Aorta (tissue), 5 donors: ENCODE measurements at places on chromosomes 4 and X. TPM values are rescaled to one million over a fixed set of nuclear protein-coding genes. Genes with fewer than 3 reads are reported as not detected.
A peak's percentile ranks its signal among the peaks of the same experiment; 100 is the strongest.

DNA sequence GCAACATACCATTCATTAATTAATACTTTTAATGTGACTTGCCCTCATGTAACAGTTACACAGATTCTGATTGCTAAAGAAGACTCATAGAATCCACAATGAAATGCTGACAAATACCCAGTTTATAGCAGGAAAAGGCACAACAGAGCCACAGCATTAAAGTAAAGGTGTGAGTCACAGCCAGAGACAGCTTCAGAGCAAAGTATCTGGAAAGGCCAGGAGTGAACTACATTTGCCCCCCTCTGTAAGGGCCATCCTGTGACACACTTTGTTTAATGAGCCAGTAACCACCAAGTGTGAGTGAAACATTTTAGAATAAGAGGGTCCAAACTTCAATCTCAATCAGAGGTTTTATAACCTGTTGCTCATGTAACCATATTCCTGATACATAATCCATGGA is 133.8 kb upstream of the TACR3 start:
- no peak for DNase-seq
- no peaks in the 10 kb centered on the region for H3K4me1 ChIP-seq
- no peaks in the 10 kb centered on the region for H3K36me3 ChIP-seq

- no peaks in the 10 kb centered on the region for H3K27me3 ChIP-seq
- H3K36me3 ChIP-seq: no peaks in the 10 kb centered on the region
- H3K4me1 ChIP-seq: no peaks in the 10 kb centered on the region
- H3K27ac ChIP-seq: no peak overlapping the region
- DNase-seq: no peak
- H3K4me3 ChIP-seq: no peak overlapping the region
Observed at GRCh38 chr4:167555338-167556022, 321.2 kb upstream of the SPOCK3 start.

DNA sequence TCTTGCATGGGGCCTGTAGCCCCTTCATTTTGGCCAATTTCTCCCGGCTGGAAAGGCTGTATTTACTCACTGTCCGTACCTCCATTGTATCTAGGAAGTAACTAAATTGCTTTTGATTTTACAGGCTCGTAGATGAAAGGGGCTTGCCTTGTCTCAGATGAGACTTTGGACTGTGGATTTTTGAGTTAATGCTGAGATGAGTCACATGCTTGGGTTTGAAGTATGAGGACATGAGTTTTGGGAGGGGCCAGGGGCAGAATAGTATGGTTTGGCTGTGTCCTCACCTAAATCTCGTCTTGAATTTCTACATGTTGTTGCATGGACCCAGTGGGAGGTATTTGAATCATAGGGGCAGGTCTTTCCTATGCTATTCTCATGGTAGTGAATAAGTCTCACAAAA is 407.6 kb upstream of the NDST3 start:
- no peak overlapping the region for H3K4me3 ChIP-seq
- no peaks in the 10 kb centered on the region for H3K4me1 ChIP-seq
- no peak overlapping the region for H3K27ac ChIP-seq
- H3K36me3 ChIP-seq: no peaks in the 10 kb centered on the region
- H3K27me3 ChIP-seq: no peaks in the 10 kb centered on the region
- no peak for DNase-seq

TRMT2B gene
- 6.3 TPM for polyA plus RNA-seq

- no peak for DNase-seq
- no peaks in the 10 kb centered on the region for H3K27me3 ChIP-seq
- H3K27ac ChIP-seq: no peak overlapping the region
- H3K36me3 ChIP-seq: no peaks in the 10 kb centered on the region
Observed at GRCh38 chr4:159220353-159220752, 117.5 kb downstream of the RAPGEF2 start.

CT45A3 gene
- not detected for polyA plus RNA-seq

- H3K36me3 ChIP-seq: no peaks in the 10 kb centered on the region
- no peaks in the 10 kb centered on the region for H3K4me1 ChIP-seq
- H3K27me3 ChIP-seq: no peaks in the 10 kb centered on the region
- no peak for DNase-seq
- H3K27ac ChIP-seq: no peak overlapping the region
Observed at GRCh38 chr4:26542991-26543390, 40.9 kb upstream of the TBC1D19 start.

DNA sequence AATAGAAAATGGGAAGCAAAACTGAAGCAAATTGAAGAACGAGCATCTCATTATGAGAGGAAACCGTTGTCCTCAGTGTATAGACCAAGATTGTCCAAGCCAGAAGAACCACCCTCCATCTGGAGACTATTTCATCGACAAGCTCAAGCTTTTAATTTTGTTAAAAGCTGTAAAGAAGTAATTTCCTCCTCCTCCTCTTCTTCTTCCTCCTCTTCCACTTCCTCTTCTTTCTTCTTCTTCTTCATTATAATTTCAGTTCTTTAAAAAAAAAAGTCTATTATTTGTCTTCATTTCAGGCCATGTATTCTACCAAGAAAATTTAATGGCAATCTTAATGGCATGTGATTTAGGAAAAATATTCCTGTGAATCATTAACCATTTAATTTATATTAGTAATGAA is 7.6 kb downstream of the PRIMPOL start:
- H3K4me1 ChIP-seq: no peaks in the 10 kb centered on the region
- H3K27ac ChIP-seq: no peak overlapping the region
- DNase-seq: no peak
- no peaks in the 10 kb centered on the region for H3K27me3 ChIP-seq

DNA sequence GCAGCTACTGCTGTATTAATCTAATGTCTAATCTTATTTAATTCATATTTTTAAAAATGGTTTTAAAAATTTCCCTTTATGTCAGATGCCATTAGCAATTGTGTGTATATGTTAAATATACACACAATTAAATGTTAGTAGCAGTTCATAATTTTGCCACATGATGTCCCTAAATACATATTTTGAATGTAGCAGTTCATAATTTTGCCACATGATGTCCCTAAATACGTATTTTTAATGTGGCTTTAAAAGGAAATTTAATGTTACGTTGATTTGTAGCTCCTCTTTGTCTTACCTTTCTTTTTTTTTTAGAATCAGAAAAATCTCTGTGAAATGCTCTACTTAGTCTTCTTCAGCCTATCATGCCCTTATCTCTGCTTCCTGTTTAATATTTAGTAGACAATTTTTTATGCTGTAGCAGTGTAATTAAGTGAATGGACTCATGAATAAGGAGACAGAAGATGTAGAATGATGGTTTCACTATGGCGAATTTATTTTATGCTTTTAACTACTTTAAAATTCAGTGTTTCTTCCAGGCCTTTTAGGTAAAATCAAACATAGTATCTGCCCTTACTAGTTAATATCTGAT is 26.1 kb downstream of the RBM46 start:
- DNase-seq: no peak
- no peak overlapping the region for H3K4me3 ChIP-seq
- H3K27ac ChIP-seq: no peak overlapping the region
- H3K4me1 ChIP-seq: no peaks in the 10 kb centered on the region
- H3K36me3 ChIP-seq: no peaks in the 10 kb centered on the region
- no peaks in the 10 kb centered on the region for H3K27me3 ChIP-seq

KIT gene
- polyA plus RNA-seq: 0.56 TPM

WDFY3 gene
- polyA plus RNA-seq: 12.0 TPM

GRCh38 chr4:110626532-110627153 is 3.8 kb upstream of the PITX2 start:
- no peak overlapping the region for H3K4me3 ChIP-seq
- H3K36me3 ChIP-seq: no peaks in the 10 kb centered on the region
- no peaks in the 10 kb centered on the region for H3K4me1 ChIP-seq
- H3K27ac ChIP-seq: no peak overlapping the region
- peak; percentile 48 for DNase-seq
- no peaks in the 10 kb centered on the region for H3K27me3 ChIP-seq

DNA sequence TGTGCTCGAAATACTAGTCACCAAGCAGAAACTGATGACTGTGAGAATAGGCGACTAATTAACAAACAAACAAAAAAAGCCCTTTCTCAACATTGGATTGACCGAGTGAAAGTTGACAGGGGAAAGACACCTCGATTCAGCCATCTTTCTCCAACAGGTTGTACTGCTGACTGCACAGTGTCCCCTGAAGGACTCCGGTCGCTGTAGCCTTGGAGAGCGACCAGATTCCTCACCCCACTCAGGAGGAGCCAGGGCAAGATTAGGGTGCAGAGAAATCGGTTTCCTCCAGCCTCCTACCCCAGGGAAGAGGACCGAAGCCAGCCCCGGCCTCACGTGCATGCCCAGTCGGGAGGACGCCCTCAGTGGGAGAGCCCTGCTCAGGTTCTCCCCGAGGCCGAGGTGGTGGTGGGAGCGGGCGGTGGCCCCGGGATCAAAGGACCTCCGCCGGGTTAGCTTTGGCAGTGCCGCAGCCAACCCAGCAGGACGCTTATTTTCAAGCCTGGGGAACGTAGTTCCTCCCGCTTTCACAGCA is 1.1 kb upstream of the RAP1GDS1 start:
- peak overlapping the region; percentile 56 for H3K27ac ChIP-seq
- no peaks in the 10 kb centered on the region for H3K36me3 ChIP-seq
- no peaks in the 10 kb centered on the region for H3K4me1 ChIP-seq
- DNase-seq: peak; percentile 81

GRCh38 chrX:31179203-31179602 is 107.4 kb upstream of the FTHL17 start:
- H3K36me3 ChIP-seq: no peaks in the 10 kb centered on the region
- no peaks in the 10 kb centered on the region for H3K27me3 ChIP-seq
- no peak overlapping the region for H3K4me3 ChIP-seq

RPA4 gene
- polyA plus RNA-seq: 0.23 TPM

GRCh38 chrX:119686087-119686691 is 6.8 kb downstream of the SEPTIN6 start:
- no peak overlapping the region for H3K27ac ChIP-seq
- no peaks in the 10 kb centered on the region for H3K27me3 ChIP-seq
- no peaks in the 10 kb centered on the region for H3K4me1 ChIP-seq
- DNase-seq: no peak

DNA sequence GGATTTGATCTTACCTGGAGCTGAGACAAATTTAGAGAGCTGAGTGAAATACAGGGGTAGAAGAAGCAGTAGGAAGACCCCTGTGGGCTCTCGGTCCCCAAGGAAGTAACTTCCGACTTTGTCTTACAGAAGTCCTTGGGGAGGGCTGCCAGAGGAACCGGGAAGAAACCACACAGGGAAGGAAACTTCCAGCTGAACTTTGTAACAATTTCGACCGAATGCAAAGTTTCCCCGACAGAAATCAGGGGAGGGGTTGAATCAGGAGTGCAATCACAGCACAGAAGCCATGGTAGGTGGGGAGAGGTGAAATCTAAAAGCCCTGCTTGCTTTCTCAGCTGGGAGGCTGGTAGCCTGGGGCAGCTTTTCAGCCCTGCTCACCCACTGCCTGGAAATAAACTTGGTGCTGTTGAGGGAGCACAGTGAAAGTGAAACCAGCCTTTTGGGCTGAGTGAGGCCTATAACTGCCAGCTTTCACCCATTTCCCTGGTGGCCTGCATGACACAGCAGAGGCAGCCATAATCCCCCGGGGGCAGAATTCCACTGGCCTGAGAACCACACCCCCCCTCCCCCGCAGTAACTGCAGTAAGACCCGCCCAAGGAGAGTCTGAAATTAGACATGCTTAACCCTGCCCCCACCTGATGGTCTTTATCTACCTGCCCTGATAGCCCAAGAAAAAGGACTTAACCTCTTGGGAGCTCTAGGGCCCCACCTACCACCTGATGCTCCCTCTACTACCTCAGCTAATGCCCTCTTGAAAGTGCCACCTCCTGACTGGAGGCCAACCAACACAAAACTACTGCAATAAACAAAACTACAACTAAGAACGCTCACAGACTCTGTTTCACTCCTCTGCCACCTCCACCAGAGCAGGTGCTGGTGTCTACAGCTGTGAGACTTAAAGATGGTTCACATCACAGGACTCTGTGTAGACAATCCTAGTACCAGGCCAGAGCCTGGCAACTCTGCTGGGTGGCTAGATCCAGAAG is 248.2 kb downstream of the PARM1 start:
- H3K4me3 ChIP-seq: no peak overlapping the region
- DNase-seq: peak; percentile 47
- H3K36me3 ChIP-seq: no peaks in the 10 kb centered on the region
- H3K4me1 ChIP-seq: no peaks in the 10 kb centered on the region
- H3K27me3 ChIP-seq: no peaks in the 10 kb centered on the region

- no peaks in the 10 kb centered on the region for H3K36me3 ChIP-seq
- peak overlapping the region; percentile 45 for H3K4me3 ChIP-seq
- DNase-seq: peak; percentile 77
- H3K27me3 ChIP-seq: no peaks in the 10 kb centered on the region
- H3K4me1 ChIP-seq: no peaks in the 10 kb centered on the region
Observed at GRCh38 chr4:186651624-186652023, 72.0 kb downstream of the FAT1 start.

DNA sequence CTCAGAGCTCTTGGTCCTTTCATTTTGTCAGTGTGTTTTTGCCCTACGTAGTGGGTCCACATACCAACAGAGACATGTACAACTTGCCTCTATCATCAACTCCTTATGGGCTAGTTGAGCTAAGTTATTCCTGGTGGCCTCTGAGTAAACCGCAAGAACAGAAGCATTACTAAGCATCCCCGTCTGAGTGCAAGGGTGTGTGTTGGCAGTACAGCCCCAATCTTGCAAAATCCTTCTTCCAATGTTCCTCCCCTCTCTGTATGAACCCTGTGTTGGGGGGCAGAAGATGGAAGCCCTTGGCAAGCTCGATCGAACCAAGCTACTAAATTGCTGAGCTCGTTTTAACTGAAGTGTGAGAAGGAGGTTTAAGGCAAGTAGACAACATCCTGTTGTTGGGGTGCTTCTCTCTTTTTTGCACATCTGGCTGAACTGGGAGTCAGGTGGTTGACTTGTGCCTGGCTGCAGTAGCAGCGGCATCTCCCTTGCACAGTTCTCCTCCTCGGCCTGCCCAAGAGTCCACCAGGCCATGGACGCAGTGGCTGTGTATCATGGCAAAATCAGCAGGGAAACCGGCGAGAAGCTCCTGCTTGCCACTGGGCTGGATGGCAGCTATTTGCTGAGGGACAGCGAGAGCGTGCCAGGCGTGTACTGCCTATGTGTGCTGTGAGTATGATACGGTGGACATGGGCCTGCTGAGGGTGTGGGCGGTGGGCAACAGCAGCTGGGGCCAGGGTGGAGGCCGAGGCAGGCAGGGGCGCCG is at the start of gene SH2D1A:
Gene SH2D1A, plus strand, starts transcription at position 447 of the 760 bp plus-strand sequence. Its CDS starts 80 bp downstream, at position 527.
- H3K36me3 ChIP-seq: no peaks in the 10 kb centered on the region
- H3K4me3 ChIP-seq: no peak within 1 kb of the TSS
- DNase-seq: no peak
- H3K27ac ChIP-seq: no peak within 1 kb of the TSS
- H3K4me1 ChIP-seq: no peaks in the 10 kb centered on the region

SRPK3 gene
- 1.1 TPM for polyA plus RNA-seq

DNA sequence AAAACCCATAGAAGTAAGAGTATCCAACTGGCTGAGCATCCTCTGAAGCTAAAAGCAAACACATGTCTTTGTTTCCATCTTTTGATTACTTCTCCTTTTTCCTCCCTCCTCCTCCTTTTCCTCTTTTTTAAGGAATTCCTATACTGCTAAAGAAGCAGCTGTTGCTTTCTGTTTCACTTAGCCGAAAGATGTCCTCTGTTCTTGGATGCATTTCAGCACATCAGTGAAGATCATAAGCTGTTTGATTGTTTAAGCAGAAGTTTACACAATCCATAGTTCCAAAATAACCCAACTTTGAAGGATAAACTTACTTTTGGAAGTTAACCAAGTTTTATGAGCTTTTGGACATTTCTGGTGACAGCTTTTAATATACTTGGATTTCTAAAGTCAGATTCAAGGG is 55.1 kb upstream of the TNIP3 start:
- DNase-seq: no peak
- no peaks in the 10 kb centered on the region for H3K4me1 ChIP-seq
- no peaks in the 10 kb centered on the region for H3K36me3 ChIP-seq
- no peaks in the 10 kb centered on the region for H3K27me3 ChIP-seq
